ENCODE measurements at places on chromosomes 7 and 10.

GRCh38 chr7:151808400-151809145 is 68.3 kb downstream of the PRKAG2 start:
- DNase-seq, result no peak

- peak; percentile 92 for DNase-seq
Observed at GRCh38 chr10:121608469-121609190, 10.4 kb upstream of the FGFR2 start.

- DNase-seq, result peak; percentile 21
Observed at GRCh38 chr7:114823290-114823689, 98.6 kb upstream of the MDFIC start.

DNA sequence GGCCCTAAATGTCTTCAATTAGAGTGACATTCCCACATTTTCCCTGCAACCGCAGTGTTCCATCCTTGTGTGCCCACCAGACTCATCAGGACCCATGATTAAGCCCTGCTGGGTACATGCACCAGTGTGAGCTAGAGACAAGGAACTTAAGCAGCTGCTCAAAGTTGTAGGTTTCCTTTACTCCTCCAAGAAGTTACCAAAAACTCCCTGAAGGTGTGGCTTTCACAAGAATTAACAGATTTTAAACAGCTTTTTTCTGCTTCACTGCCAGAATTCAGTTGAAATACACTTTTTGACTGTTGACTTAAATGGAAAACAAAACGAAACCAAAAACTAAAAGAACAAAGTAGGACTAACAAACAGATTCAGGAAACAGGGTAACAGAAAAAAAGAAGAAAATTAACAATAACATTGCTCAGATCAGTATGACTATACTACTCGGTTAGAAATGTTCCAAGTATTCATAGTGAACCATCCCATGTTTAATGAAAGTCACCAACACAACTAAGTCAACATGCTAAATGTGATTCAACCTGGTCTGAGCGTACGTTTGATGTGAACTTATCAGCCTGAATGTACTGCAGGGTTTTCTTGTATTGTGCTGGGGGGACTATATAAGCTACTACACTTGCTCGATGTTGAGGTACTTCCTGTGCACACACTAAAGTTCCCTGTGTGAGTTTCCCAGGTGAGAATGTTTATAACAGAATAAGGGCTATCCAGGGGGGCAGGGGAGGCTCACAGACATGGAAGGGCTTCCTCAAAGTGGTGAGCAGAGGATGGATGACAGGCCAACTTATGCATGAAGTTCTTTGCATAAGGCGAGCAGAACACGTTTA is 22.2 kb downstream of the SLC37A3 start:
- no peak for DNase-seq

- no peak for DNase-seq
Observed at GRCh38 chr10:95496246-95496911, 64.8 kb downstream of the SORBS1 start.
